ENCODE measurements at places on chromosomes 4 and X. TPM values are rescaled to one million over a fixed set of nuclear protein-coding genes. Genes with fewer than 3 reads are reported as not detected.

Gene MAGEB2
- not detected for total RNA-seq

Gene TBC1D8B
- 0.88 TPM for total RNA-seq

Gene ZNF630
- 5.8 TPM for total RNA-seq

Gene PDCL2
- total RNA-seq = not detected

DNA sequence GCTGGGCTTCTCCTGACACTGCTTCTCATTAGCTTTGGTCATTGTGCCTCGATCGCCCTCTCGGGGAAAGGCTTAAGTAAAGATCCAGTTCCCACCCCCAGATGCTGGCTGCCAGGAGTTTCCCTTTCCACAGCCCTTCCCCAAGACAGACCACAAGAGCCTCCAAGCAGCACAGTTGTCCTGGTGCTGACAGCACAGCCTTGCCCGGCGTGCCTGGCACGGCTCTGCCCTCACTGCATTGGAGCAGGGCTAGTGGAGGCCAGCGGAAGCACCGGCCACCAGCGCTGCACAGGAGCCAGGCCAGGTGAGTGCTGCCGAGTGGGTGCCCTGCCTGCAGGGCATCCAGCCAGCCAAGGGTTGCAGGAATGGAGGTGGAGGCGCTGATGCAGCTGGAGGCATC, 9.7 kb upstream of the MSANTD1 start:
- DNase-seq = no peak

- no peak for DNase-seq
Observed at GRCh38 chr4:79598801-79599200, 190.8 kb upstream of the GK2 start.

DNA sequence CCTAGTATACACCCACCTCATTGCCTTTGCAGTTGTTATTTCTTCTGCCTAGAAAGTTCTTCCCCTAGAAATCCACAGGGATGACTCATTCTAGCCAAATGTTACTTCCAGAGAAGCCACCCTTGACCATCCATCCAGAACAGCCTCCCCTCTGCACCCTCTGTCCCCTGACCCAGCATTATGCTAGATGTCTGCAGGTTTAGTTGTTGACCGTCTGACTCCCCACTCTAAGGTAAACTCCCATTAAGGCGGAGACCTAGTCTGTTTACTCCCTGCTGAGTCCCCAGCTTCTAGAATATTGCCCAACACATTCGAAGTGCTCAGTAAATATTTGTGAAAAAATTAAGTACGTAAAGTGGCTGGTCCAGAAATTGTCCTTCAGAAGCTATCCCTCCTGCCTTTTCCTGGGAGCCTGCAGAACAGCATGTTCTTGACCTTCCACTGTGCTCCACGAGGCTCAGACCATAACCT, 11.0 kb downstream of the SRD5A3 start:
- no peak for DNase-seq

DNA sequence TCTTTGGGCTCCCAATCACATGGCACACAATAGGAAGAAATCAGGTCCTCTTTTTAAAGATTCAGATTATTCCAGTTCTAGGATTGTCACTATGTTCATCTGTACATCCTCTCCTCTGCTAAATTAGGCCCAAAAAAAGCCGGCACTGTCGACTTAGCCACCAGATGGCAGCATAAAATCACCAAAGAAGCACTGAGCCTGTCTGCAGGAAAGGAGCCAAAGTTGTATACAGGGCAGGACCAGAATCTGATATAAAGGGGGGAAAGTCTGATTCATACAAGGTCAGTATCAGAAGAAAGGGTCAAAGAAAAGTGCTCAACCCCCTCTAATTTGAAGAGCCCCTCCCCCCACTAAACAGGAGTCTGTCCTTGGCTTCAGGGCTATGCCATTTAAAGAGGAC, 292.5 kb downstream of the CHIC1 start:
- DNase-seq = peak; percentile 80

DNA sequence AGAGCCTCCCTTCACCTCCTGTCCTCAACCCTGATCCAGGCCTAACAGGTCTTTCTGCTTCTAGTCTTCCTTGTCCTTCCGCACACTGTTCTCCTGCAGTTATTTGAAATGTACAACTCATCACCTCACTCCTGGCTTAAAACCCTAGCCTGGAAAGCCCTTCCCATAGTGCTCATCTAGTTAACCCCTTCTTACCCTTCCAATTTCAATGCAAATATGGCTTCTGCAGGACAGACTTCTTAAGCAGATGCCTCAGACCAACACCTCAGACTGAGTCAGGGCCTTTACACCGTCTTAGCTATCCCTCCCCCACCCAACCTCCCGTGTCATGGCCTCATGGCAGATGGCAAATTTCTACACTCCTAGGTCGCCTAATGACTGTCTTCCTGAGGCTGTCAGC, 130.4 kb downstream of the BCOR start:
- DNase-seq = no peak

GRCh38 chr4:152825336-152825735, 45.6 kb downstream of the ARFIP1 start:
- no peak for DNase-seq

DNA sequence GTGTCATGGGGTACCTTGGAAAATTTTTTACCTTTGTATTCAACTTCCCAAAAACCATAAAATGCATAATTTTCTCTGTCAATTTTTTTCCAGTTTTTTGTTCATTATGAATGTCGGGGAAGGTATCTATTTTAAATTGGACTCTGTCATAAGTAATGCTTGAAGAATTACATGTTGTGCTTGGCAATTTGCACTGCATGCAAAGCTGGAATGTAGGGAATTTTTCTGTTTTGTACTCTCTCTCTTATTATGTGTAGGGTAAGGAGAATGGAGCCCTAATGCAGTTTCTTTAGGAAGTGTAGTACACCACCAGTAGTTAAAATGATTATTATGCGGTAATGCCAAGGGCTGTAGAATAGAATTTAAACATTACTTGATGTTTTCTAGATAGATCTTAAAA, 137.7 kb upstream of the LIMCH1 start:
- no peak for DNase-seq

GRCh38 chr4:88870428-88870827, 172.8 kb upstream of the NAP1L5 start:
- no peak for DNase-seq

DNA sequence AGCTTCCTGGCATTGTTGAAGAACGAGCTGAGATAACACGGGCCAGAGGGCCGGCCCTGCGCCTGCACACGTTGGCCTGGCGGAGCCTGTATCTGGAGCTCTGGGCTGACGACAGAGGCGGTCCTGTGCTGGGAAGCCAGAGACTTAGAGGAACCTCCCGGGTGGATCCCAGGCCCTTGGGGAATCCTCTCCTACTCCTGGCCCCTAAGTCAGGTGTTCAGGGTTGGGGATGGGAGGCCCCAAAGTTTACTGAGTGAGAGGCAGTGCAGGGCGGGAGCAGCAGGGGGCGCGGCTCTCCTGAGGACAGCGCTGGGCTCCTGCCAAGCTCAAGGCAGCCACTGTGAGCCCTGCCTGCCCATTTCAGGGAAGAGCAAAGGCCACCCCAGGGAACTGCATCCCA, 2.5 kb upstream of the HTRA3 start:
- no peak for DNase-seq

- no peak for DNase-seq
Observed at GRCh38 chrX:68894513-68895340, 65.9 kb downstream of the EFNB1 start.

- DNase-seq = no peak
Observed at GRCh38 chr4:174265916-174266315, 17.6 kb downstream of the FBXO8 start.

GRCh38 chr4:182890202-182890601, 27.0 kb downstream of the DCTD start:
- DNase-seq = no peak

GRCh38 chr4:64766565-64766964, 357.3 kb upstream of the TECRL start:
- no peak for DNase-seq

GRCh38 chr4:186770481-186771175, 47.0 kb upstream of the FAT1 start:
- DNase-seq = no peak

DNA sequence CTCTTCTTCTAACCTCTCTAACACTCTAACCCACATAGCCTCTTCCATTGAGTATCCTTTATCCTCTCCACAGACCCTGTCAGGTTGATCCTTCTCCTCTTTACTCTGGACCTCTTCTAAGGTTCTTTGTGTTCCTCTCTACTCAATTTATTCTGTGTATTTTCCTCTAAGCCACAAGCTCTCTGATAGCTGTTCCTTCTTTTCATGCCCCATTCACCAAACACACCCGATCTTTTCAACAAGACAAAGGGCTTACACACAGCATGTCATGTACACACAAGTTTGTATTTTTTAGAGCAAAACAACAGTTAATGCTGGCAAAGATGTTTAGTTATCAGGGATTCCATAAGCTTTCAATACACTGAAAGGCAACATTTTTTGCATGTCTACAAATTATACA, 1.9 kb downstream of the SPIN2B start:
- DNase-seq = no peak

- DNase-seq = no peak
Observed at GRCh38 chr4:66681962-66682361, 863.3 kb downstream of the CENPC start.

- no peak for DNase-seq
Observed at GRCh38 chr4:139984471-139984870, 169.5 kb downstream of the MAML3 start.

DNA sequence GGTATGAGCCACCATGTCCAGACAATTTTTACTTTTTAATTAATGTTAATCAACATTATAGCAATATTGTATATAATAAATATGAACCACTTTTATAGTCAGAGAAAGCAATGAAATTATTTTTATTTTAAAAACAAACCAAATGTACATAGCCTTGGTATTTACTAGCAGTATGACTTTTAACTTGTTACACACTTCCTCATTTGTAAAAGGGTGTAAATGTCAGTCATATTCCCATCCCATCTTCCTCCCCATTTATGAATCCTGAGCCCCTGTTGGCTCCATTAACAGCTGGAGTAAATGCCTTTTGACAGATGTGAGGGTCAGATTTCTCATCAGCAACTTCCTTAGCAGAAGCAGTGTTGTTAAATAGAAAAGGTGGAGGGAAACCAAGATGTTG, 179.6 kb upstream of the SPRY1 start:
- no peak for DNase-seq

DNA sequence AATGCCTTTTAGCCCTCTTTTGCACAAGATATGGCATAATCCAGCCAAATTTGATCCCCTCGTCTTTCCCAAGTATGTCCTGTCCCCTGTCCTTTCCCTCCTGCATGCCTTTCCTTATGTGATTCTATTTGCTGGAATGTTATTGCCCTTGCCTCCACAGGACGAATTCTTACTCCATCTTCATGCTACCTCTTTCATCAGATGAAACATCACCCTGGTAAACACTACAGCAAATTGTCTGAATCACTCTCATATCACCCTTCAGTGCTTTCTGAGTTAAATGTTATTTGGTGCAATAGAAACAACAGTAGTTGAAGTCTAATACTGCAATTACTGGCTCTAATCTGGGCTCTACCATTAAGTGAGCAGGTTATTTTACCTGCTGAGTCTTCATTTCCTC, 52.2 kb upstream of the FAT1 start:
- DNase-seq = no peak

DNA sequence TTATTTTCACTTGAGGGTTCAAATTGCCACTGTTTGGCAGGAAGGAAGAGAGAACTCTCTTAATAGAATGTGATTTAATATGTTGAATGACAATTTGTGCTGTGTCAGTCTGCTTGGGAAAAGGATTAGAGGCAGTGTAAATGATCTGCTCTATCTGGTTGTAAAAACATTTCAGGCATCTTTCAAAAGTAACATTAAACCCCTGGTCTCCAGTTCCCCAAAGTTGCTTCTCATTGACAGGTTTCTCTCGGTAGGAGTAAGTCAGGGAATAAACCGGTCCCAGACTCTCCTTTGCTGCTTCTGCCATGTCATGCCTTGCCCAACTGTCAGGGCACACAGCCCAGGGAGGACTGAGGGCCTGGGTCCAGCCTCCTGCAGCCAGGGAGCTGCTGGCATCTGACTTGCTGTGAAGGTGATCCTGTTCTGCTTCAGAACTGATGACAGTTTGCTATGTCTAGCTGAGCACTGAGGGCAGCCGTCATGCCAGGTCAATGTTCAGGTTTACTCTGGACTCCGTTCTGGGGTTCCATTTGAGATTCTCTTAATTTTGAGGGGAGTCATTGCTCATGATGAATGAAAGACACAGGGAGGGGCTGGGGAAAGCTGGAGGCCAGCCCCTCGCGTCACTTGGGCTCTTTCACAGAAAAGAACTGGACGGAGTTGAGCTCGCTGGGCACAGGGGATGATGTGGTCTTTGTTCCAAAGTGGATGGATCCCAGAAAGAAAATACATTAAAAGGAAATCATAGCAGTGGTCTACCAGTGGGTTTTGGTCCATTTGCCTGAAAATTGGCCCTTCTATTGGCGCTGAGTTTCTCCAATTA, 312.4 kb downstream of the ARHGAP10 start:
- no peak for DNase-seq

GRCh38 chr4:13543032-13543838, 1.1 kb downstream of the NKX3-2 start:
- DNase-seq = no peak

DNA sequence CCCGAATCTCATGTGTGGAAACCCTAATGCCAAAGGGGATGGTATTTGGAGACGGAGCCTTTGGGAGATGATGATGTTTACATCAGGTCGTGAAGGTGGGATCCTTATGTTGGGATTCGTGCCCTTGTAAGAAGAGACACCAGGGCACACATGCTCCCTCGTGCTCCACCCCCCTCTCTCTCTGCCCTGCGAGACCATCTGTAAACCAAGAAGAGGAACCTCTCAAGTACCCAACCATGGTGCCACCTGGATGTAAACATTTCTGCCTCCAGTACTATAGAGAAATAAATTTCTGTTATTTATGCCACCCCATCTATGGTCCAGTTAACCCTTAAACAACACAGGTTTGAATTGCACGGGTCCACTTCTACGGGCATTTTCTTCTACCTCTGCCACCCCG, 179.4 kb downstream of the DHRSX start:
- no peak for DNase-seq
